Neuronal stem cell (in vitro differentiated cells): ENCODE measurements at places on chromosomes 2 and 18.

DNA sequence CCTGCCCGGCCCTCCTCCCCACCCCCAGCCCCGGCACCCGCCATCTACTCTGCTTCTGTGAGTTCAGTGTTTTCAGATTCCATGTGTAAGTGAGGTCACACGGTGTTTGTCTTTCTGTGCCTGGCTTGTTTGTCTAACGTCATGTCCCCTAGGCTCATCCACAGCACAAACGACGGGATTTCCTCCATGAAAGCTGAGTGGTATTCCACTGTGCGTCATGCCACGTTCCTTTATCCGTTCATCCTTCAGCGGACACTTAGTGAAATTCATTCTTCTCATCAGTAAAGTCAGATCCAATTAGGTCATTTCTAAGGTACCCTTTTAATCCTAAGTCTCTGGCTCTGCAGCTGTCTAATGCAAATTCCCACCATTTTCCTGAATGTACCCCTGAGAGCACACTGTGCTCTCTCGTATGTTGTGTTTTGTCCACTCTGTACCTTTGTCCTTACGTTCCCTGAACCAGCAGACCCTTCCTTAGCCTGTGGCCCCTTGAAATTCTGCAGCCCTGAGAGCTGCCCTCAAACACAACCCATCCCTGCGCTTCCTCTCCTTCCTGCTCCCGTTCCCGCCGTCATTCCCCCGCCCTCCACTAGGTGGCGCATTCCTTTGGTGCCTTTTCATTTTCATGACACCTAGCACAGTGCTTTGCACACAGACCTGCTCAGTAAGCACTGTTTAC lies 44.1 kb downstream of the TRAPPC12 start:
- no peak overlapping the region for H3K27ac ChIP-seq
- H3K4me1 ChIP-seq = no peaks in the 10 kb centered on the region
- H3K27me3 ChIP-seq = no peaks in the 10 kb centered on the region
- H3K36me3 ChIP-seq = peaks cover 37% of the 10 kb centered on the region

DNA sequence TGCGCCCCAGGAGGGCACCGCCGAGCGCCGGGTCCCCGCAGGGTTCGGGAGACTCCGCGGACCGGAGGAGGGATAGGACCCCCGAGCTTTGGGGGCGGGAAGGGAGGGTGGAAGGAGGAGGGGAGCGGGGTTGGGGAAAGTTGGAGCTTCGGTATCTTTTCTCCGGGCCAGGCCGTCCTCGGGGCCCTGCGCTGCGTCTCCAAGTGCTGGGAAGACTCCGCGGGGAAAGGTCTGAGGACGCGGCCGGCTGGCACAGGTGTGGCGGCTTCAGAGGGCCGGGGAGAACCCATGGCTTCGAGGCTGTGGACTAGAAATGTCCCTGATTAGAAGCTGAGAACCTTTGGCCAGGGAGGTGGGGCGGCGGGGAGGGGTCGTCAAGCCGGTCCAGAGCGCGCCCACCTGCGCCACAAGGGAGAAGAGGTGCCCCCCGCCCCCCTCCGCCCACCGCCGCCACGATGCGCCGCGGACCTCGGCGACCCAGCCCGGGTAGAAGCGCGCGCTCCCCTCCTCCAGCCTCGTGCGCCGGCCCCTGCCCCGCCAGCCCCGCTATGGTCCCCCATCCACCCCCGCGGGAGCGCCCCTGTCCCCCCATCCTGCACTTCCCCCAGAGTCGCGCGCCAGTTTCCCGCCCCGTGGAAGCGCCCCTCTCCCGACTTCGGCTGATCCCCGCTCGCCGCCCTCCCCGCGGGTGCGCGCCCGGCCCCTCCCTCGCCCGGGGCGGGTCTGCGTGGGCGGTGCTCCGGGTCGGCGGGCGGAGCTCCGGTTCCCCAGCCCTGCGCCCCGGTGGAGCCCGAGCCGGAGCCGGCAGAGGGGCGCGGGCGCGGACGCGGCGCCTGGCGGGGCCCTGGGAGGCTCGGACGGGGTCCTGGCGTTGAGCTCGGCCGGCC lies at the start of gene SNTG2:
SNTG2 (plus strand) TSS at position 770 of the 887 bp plus-strand sequence. CDS start 148 bp downstream, outside the sequence.
- H3K27me3 ChIP-seq = peaks cover 4% of the 10 kb centered on the region
- H3K36me3 ChIP-seq = no peaks in the 10 kb centered on the region
- DNase-seq = peak; percentile 49
- no peak within 1 kb of the TSS for H3K27ac ChIP-seq

GRCh38 chr2:156405586-156405985 lies 30.6 kb upstream of the GPD2 start:
- no peaks in the 10 kb centered on the region for H3K4me1 ChIP-seq
- no peak overlapping the region for H3K4me3 ChIP-seq
- H3K27ac ChIP-seq = no peak overlapping the region
- no peaks in the 10 kb centered on the region for H3K27me3 ChIP-seq
- DNase-seq = no peak

GRCh38 chr2:133817680-133818566 lies 249.7 kb upstream of the NCKAP5 start:
- H3K36me3 ChIP-seq = no peaks in the 10 kb centered on the region
- no peak overlapping the region for H3K27ac ChIP-seq
- DNase-seq = no peak
